ENCODE measurements at places on chromosomes 3 and 15.

DNA sequence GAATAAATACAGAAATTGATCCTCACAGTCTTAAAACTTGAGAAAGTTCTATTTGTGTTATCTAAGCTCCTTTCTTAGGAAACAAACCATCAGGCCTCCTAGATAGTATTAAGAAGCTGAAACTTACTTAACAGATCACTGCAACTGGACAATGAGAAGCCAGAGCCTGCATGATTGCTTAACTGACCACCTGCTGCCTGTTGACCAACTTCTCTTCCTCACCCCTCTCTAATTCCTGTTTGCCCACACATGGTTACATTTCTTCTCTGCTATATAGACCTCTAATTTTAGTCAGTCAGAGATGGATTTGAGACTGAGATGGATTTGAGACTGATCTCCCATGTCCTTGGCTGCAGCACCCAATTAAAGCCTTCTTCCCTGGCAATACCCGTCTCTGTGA, 13.5 kb downstream of the CCPG1 start:
- no peak for DNase-seq

- no peak for DNase-seq
These were observed 77.5 kb upstream of the IL12A start for GRCh38 chr3:159910991-159911663.

DNA sequence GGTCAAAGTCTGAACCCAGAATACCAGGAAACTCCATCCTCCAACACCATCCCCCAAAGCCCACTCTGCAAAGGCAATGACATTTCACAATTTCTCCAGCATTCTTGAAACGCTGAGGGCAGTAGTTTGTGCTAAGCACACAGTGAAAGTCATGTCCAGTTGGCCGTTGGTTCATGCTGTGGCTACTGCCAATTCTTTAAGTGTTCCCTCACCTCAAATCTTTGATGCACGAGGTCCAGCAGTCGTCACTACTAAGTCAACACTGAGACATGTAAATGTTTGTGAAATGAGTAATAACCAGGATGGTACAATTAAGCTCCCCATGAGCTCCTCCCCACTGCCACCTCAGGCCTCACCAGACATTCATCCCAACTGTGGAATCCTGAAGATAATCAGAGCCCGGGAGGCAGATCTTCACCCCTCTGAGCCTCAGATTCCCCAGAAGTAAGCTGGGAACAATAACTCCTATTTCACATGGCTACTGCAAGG, 7.0 kb downstream of the SUCLG2 start:
- DNase-seq, result no peak

DNA sequence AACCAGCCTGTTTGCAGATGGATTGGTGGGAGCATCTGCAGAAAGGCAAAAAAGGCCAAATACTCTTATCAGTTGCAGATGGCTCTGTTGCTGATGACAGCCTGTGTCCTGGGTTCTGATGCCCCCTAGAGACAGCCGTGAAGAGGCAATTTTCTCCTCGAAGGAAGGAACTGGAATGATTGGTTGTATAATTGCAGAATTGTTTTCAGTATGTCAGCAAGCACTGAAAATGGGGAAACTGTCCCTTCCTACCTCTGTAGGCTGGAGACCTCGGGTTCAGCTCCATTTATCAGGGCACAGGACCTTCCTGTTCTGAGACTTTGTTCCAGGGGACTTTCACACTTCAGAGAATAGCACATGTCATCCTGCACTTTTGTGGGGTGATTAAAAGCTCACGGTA, 103.0 kb downstream of the PGPEP1L start:
- no peak for DNase-seq

DNA sequence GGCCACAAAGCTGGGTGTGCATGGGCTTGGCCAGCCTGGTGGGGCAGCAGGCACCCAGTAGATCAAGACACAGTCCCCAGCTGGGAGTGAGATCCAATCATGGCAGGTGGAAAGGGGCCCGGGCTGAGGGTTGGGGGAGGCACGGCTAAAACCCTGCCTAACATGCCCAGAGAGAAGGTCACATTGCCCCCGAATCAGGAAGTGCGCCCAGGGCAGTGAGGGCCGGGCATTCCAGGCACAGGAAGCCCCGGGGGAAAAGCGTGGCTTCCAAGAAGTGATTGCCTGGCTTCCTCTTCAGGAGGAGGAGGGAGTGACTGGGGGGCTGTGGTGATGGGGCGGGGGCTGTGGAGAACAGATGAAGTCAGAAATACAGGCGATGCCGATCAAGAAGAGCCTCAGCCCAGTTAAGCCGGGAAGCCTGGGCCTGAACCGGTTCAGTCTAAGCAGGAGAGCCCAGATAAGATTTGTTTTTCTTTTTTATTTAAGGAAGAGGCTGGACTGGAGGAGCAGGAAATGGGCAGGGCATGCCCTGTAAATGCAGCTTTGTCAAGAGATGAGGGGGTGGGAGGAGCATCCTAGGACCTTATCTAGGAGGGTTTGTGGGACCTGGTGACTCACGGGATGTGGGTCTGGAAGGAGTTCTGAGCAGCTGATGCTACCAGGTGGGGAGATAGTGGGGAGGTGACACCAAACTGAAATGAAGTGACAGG, 83.9 kb downstream of the CHSY1 start:
- peak; percentile 39 for DNase-seq

DNA sequence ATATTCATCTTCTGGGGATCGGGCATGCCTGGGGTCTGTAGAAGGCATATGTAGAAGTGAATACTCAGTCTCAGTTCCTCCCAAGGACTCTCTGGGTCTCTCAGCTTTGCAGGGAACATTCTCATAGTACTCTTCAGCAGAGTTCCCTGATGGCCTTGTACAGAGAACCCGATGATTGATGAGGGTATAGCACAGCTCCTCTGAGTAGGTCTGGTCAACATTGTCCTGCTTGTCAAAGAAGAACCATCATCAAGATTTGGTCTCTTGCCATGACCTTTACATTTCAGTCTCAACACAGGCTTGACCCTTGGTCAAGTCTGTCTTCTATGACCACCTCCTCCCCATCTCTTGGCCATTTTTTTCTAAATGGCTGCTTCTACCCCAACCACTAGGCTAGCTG, 9.5 kb downstream of the GCSAM start:
- DNase-seq, result no peak

DNA sequence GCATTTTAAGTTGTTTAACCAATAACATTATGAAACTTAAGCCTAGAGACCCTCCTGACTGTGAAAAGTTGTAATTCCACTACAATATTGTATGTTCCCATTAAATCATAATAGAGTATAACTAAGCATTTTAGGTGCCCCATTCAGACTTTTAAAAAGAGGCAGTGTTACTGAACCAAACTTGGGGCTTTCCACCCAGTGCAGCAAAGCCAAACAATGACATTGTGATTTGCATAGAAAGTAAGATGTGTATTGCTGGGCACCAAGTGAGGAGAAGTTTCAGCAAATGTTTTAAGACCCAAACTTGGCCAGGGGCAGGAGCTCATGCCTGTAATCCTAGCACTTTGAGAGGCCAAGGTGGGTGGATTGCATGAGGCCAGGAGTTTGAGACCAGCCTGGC, 706.2 kb downstream of the GRM7 start:
- no peak for DNase-seq

Data from stimulated activated CD4-positive, alpha-beta T cell treated with anti-CD3 and anti-CD28 coated beads, Interleukin-4, amount 100 ng/mL, for 1 hour (primary cell).